ENCODE measurements at places on chromosomes 13 and 19.

GRCh38 chr13:25775986-25776385, 275.8 kb downstream of the SHISA2 start:
- DNase-seq: no peak

DNA sequence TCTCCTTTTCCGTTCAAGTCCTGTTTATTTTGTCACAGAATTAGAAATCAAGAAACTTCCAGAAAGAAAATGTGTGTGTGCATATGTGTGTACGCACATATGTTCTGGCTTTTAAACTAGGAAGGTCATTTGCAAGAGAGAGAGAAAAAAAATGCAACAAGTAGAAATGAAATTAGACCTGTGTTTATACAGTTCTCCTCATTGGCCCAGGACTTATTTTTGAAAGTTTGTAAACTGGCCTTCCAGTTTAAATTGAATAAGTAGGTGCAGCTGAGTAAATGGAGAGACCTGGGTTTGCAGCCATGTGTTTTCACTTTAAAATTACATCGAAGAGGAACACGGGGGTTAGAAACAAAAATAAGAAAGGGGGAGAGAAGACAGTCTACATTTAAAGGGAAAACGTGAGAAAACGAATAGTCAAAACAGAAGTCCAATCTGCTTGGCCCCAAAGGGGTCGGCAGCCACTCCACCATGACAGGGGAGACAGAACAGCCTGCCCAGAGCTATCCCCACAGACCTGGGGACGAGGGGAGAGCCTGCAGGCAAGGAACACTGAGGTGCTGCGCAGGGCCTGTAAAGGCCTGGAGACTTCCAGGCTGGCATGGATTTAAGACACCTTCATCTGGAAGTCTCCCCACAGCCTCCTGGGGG, 216.8 kb upstream of the MAB21L1 start:
- no peak for DNase-seq

DNA sequence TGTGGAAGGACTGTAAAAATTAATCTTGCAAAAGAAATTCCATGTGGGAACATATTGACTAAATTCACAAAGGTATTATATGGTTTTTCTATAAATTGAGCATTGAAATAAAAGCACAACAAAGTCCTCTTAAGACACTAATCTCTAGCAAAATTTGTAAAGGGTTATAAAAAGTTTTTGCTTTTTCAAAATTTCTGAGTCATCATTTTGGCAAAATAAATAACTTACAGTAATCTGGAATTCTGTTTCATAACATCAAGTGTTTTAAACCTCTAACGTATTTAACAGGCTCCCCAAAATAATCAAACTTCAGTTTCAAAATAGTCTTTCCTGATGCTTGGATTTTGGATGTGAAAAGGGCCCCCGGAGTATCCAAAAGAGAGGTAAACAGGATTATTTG, 26.0 kb downstream of the MED4 start:
- no peak for DNase-seq

- DNase-seq: no peak
These were observed 977 bp upstream of the SLC1A5 start for GRCh38 chr19:46789371-46789770.

GRCh38 chr19:11964496-11964857, 363 bp upstream of the ZNF763 start:
- DNase-seq: no peak

DNA sequence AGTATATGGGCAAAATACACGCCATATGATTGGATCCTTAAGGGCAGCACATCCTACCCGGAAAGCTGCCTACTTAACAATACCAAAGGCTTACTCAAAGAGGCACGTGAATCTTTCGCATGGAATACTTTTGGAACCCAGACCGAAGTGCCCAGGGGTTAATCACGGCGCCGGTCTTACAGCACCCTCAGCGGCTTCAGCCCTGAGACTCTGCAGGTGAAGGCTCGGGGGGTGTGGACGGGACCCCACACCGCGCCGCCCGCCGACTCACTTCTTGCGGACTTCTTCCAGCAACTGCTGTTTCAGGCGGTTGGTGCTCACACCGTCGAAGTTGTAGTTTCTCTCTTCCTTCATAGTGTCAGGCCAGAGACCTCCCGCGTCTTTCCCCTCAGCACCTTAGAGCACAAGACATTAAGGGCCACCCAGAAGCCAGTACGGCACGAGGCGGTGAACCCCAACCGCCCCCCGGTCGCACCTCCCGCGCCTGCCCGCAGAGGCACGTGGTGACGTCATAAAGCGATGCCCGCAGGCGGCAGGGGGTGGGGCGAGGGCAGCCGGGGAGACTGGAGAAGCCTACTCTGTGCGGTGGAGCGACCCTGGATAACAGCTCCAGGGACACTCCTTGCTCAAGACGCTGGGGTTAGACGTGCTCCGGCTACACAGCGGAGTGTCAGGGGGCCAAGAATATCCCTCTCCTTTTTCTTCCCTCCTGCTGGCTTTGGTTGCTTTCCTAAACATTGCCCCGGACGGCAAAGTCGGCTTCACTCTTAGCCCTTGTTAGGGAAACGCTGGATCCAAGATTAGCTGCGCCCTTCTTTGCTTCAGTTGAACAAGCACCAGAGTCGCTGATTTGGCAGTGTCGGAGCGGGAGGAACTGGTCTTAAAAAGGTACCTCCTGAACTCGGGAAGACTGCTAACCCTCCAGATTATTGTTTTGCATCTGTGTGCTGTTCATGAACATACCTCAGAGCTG, at the start of gene CCDC169:
CCDC169 (minus strand) TSS at position 449 of the 973 bp plus-strand sequence; CDS start at position 354, 95 bp downstream.
- peak; percentile 72 for DNase-seq

DNA sequence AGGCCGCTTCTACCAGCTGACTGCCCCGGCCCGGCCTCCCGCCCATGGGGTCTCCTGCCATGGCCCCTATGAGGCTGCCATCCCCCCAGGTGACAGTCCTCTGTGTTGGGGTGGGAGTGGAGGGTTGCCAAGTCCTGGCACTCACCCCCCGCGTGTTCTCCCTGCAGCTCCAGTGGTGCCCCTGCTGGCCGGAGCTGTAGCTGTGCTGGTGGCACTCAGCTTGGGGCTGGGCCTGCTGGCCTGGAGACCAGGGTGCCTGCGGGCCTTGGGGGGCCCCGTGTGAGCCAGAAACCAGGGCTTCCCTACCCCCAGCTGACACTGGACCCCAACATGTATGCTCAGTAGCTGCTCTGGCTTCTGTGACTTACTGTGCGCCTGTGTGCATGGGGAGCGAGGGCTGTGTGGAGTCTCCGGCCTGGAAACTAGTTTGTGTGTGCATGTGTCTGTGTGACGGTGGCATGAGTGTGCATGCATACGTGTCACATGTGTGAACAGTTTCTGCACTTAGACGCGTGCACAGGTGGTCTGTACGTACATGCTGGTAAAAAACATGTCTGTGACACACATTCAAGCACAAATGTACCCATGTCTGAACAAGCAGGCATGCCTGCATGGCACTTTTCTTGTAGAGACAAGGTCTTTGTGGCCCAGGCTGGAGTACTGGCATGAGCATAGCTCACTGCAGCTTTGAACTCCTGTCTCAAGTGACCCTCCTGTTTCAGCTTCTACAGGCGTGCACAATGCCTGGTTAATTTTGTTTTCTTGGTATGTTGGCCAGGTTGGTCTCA, 4.9 kb downstream of the ACP4 start:
- DNase-seq: no peak

GRCh38 chr19:38298821-38299680, 5.0 kb upstream of the C19orf33 start:
- no peak for DNase-seq

DNA sequence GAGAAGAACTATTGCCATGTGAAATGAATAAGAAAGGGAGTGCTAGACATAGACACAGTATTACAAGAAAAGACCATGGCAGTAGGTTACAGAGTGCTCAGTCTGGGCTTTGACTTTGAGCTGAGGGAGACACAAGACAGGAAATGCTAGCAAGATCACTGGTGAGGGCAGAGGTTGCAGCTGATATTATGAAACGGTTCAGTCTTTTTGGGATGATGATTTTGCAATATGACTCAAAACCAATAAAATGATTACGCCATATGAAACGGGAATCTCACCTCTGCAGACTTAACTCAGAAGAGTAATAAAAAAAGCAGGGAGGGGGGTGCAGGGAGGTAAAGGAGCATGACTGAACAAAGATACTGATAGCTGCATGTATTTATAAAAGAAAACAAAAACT, 123.1 kb downstream of the RBM26 start:
- no peak for DNase-seq

- no peak for DNase-seq
These were observed 26.3 kb upstream of the GJB6 start for GRCh38 chr13:20258208-20258962.

DNA sequence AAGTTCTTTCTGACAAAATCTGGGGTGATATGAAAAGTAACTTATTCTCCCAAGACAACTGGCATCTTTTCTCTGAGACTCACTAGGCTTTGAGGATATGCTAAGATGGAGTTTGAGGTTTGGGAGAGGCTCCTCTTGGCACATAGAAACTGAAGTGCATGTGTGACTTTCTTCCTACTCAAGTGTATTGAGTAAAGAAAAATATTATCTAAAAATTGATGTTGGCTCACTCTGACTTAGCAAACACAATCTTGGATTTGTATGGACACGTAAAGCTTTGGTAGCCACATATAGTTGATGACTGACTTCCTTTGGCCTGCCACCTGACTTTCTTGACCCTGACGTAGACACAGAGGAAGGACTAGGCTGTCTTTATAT, 71.1 kb upstream of the KLF12 start:
- DNase-seq: no peak

GRCh38 chr19:7655581-7655980, 13.3 kb upstream of the RETN start:
- no peak for DNase-seq

- no peak for DNase-seq
These were observed 5.1 kb downstream of the NOTCH3 start for GRCh38 chr19:15195371-15196334.

DNA sequence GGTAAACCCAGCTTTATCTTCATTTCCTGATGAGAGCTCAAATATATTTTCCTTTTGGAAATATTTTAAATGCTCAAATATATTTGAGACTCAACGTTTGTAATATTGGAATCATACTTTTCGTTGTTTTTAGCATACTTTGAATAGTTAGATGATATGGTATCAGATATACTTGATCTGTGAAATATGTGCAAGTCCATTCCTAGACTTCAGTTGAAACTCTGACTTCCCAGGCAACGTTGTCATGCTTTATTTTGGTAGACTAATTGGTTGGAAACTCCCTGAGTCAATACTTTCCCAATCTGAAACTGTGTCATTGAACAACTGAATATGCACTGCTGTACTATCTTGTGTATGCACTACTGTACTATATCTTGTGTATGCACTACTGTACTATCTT, 378.5 kb downstream of the MYO16 start:
- no peak for DNase-seq

GRCh38 chr13:104106705-104107393, 1040.6 kb upstream of the SLC10A2 start:
- no peak for DNase-seq

- DNase-seq: no peak
These were observed 102.5 kb downstream of the URI1 start for GRCh38 chr19:30044273-30045248.

DNA sequence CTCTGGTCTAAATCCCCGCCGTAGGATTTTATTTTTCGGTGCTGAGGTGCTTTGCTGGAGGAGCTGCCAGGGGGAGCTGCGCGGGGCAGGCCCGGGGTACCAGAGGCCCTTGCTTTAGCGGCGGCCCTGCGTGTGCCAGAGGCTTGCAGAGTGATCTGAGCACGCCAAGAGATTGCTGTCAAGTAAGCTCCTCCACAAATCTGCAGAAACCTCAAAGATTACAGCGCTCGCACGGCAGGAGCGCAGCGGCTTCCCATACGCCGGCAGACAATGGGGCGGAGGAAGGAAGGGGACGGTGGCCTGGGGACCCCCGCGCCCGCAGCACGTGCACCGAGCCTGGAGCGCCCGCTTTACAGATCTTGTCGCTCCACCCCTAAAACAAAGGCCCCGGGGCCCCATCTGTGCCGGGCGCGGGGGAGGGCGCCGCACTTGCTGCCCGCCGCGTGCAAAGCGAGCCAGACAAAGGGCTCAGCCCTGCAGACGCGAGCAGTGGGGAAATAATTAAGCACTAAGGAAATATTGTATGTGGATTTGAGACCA, 9.1 kb upstream of the C19orf12 start:
- peak; percentile 21 for DNase-seq

DNA sequence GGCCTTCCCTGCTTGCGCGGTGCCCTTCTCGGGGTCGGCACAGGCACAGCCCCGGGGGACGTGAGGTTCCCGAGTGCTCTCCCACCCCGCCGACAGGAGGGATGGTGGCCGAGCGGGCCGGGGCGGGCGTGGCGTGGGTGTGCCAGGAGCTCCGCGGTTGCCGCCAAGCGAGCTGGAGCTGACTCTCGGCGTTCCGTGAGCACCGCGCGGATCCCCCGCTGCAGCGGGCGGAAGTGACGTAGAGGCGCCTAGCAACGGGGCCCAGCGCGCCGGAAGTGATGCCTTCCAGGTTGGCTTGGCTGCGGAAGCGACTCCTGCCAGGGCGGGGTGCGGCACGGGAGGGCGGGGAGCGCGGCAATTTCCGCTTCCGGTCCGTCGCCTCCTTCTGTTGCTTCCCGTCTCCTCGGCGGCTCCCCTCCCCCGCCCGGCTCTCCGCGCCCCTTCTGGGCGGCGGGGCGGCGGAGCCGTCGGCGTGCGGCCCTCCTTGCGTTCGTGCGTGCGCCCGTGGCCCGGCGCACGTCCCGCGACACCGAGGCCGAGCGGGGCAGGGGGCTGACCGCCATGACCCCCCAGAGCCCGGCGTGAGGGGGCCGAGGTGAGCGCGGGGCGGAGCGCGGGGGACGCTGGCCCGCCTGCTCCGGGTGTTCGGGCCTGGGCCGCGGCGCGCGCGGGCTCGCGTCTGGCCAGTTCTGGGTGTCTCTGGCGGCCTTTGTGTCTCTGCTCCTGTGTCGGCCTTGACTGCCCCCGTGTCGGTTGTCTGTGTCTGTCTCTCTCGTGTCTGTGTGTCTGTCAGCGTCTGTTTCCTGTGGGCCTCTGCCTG, at the start of gene EPN1:
EPN1 (plus strand) TSS at position 386 of the 820 bp plus-strand sequence. CDS start 3,402 bp downstream, outside the sequence.
- DNase-seq: peak; percentile 95

DNA sequence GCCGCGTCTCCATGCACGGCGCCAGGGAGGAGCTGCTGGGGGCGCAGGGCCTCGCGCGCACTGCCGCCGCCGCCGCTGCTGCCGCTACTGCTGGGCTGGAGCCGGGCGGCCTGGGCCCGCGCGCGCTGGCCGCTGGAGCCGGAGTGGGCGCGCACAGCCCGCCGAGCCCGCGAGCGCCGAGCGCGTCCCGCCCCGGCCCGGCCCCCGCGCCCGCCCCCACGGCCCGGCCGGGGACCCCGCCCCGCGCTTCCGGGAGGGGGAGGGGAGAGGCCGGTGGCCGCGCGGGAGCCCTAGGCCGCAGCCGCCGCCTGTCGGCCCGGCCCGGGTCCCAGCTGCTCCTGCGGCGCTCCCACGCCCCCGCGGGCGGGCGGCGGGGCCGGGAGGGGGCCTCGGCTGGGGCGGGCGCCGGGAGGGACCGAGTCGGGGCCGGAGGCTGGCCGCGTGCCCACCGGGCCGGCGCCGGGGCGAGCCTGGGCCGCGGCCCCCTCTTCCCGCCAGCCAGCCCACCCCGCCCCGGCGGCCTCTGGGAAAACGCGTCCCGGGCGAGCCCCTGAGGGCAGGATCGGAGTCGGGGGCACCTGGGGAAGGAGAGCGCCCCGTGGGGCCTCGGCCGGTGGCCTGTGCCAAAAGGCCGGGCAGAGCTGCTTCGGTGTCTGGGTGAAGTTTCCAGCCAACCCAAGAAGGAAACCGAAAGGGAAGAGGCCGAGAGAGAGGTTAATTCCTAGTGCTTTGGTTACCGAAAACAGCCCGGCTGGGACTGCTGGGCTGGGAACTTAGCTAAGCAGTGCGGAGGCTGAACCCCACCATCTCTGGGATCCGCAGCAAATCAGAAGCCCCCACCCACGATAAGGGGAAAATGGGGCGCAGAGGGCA, at the start of gene STK24:
STK24 (minus strand) TSS at position 145 of the 873 bp plus-strand sequence. CDS start 321 bp downstream, outside the sequence.
- DNase-seq: peak; percentile 73

GRCh38 chr19:19347401-19348110, 26.9 kb downstream of the MAU2 start:
- no peak for DNase-seq

- DNase-seq: no peak
These were observed 7.5 kb downstream of the IZUMO2 start for GRCh38 chr19:50155520-50156109.

Data from putamen (tissue), 1 donor.